Stimulated activated CD4-positive, alpha-beta T cell treated with anti-CD3 and anti-CD28 coated beads, Interleukin-4, amount 100 ng/mL, for 4 hours (primary cell): ENCODE measurements at places on chromosomes 12 and 14.

- no peak for DNase-seq
These were observed 479.8 kb upstream of the USP15 start for GRCh38 chr12:61780435-61780834.

- DNase-seq: no peak
These were observed 58.7 kb downstream of the TRAF3 start for GRCh38 chr14:102835959-102836358.

DNA sequence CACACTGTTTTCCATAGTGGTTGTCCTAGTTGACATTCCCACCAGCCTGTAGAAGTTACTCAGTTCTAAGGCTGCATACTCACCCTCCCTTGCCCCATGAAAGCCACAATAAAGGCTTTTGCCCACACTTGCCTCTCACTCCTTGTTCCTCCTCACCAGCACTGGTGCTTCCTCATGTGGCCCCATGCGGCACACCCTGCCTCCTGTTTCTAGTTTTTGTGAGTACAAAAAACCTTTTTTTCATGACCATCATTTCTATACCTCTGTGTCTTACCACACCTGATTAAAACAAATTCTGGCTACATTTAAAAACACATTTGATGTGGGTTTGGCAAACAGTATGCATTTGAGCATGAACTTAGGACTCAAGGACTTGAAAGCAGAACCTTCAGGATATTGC is 40.7 kb upstream of the RIN3 start:
- DNase-seq: no peak

DNA sequence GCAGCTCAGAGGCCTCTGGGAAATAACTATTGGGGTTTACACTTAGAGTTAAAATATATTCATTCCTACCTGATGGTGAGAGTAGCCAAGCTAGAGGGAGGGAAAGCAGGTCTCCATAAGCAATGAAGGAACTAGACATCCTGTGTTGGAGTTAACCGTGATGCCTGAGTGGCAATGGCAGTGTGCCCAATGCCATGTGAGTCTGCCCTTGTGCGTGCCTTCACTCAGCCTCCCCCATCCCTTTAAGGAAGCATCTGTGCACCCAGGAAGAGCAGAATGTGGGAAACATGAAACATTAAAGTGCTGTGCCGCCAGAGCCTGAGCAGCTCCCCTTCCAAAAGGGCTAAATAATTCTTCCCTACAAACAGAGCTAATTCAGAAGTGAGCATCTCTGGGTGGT is 76.3 kb downstream of the COX16 start:
- no peak for DNase-seq

- no peak for DNase-seq
These were observed 216.7 kb downstream of the NUAK1 start for GRCh38 chr12:105921872-105922669.

- no peak for DNase-seq
These were observed 10.8 kb downstream of the TMEM52B start for GRCh38 chr12:10189653-10190052.

DNA sequence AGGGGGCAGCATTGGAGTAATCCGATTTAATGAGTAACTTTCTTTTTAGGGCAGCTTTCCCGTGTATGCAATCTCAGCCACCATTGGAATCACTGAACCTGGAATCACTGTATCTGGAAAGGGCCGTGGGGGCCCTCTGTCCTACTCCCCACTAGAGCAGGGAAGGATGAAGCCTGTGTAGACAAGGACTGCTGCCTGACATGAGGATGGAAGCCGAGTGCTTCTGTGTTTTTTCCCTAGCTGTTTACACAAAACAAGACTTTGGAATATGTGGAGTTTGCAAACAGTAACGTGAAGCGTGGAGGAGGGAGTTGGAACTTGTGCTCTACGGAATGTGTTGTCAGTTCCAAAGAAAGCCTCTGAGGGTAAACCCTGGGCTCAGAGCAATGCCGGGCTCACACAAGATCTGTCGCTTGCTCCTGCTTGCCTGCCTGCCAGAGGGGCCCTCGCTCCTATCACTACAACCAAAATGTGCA is 32.4 kb upstream of the HDAC7 start:
- DNase-seq: no peak

DNA sequence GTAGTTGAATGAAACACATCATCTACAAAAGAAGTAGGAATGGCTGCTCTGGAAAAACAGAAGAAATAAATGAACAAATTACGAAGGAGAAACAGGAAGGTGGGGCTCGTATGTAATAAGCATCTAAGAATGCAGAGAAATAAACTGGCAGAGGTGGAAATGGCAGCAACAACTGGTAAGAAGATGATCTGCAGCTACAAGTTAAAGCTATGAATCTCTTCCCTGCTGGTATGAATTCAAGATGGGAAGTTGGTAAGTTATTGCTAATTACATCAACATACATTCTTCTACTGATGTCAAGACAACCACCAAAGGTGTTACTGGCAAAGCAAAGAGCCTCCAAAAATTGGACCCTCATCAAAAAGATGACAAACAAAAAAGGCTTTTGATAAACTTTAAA is 59.8 kb downstream of the HECTD4 start:
- DNase-seq: no peak

GRCh38 chr12:111754671-111755070 is 12.1 kb upstream of the ALDH2 start:
- DNase-seq: no peak

- no peak for DNase-seq
These were observed 27.4 kb upstream of the STON2 start for GRCh38 chr14:81427348-81428058.

DNA sequence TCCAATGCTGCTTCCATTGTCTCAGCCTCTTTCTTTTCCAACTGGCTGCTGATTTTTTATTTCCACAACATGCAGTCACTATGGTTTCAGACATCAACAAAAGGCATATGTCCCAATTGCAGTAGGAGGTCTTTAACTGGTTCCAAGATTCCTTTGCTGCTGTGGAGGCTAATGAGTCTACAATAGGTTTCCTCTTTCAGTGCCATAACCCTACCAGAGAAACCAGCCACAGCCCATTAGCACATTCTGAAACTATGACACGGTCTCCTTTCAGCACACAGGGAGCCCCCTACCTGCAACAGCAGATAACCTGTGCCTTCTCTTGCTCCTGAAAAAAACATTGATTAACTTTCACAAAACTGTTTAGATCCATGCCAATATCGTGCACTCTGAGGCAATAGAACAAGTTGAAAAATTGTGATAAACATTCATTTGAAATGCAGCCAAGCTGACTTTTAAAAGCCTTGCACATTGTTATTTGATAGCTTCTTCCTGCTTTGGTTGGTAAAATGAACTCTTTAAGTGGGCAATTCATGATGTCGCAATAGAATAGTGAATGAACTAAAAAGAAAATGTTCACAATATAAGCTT is 32.4 kb downstream of the PLEKHG7 start:
- no peak for DNase-seq

DNA sequence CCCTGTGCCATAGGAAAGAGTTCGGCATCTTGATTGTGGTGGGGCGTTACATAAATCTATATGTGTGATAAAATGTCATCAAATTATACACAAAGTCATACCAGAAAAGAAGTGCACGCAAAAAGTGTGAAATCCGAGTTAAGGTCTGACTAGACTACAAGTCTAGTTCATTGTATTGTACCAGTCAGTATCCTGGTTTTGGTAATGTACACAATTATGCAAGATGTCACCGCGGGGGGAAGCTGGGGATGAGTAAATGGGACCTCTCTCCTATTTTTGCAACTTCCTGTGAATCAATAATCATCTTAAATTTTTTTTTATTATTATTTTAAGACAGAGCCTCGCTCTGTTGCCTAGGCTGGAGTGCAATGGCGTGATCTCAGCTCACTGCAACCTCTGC is 43.2 kb upstream of the BCL11B start:
- no peak for DNase-seq

DNA sequence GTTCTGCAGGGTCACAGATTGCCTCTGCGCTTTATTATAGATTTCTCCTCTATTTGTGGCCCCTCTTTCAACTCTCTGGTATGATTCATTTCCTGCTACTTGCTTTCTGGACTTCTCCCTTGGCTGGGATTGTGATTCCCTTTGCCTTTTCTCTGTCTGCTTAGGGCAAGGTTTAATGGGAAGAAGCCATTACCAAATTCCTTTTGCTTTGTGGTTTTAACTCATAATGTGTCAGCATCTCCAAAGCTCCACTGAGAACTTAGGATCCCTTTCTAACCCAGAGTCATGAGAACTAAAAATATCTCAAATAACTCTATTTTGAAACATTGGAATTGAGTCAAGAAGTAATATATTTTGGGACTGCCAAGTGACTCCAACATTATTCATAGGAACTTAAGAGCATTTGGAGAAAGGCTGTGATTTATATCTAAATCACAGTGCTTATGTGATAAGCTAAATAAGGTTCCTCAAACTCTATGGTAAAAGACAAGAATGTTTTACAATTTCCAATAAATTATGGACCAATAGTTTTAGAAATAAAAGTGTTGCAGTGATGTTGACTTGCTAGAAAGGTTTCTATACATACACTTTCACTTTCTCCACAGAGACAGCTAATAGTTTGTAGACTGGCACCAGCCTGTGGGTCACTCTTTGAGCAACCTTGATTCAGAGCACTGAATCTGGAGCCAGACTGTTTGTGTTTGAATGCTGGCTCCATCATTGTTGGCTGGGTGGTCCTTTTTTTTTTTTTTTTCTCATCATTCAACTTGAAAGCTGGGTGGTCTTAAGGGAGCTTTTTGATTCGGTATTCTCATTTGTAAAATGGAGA is 93.9 kb downstream of the DACT1 start:
- no peak for DNase-seq

DNA sequence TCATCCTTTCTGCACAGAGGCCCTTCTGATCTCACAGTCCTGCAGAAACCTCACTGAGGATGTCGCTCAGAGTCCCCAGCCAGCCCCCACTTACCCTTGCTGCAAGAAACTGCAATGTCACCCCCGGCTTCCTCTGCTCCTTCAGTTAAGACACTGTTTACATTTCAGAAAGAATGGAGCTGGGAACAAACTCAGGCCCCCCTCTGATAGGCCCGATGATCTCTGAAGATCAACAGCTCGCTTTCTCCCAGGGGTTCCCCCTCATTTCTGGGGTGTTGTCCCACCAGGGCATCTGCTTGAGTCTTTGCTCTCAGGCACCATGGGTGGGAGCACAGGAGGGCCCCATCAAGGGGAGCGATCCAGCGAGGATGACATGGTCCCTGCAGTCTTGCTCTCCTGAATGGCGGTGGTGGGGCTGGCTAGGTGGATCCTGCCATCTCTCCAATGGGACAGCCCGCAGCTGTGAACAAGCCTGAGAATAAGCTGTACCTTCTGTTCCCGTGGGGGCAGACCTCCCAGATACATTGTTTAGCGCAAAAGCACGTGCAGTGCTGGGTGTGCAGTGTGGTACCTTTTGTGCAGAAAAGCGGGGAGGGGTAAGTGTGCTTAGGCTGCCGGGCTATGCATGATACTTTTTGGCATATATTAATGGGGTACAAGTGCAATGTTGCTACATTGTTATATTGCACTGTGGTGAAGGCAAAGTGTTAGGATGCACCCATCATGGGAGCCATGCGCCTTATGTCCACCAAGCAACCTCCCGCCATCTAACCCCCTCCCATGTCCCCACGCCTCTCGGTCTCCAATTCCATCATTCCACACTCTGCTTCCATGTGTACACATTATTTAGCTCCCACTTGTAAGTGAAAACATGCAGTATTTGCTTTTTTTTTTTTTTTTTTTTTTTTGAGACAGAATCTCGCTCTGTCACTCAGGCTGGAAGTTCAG is 6.7 kb upstream of the NCOR2 start:
- no peak for DNase-seq

DNA sequence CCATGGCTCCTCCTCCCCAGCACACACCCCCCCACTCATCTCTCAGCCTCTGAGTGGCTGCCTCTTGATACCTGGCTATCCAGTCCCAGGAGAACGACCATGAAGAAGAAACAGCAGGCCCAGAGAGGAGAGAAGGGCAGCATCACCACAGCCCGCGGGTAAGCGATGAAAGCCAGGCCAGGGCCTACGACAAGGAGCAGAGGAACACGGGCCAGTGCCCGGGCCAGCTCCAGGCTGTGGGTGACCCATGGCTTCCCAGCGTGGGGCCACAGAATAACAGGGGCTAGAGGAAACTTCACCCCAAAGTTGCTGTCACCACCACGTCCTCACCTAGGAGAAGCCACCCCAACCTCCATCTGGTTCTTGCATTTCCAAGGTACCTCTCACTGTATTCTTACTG is 10.4 kb upstream of the SLC6A12 start:
- no peak for DNase-seq

DNA sequence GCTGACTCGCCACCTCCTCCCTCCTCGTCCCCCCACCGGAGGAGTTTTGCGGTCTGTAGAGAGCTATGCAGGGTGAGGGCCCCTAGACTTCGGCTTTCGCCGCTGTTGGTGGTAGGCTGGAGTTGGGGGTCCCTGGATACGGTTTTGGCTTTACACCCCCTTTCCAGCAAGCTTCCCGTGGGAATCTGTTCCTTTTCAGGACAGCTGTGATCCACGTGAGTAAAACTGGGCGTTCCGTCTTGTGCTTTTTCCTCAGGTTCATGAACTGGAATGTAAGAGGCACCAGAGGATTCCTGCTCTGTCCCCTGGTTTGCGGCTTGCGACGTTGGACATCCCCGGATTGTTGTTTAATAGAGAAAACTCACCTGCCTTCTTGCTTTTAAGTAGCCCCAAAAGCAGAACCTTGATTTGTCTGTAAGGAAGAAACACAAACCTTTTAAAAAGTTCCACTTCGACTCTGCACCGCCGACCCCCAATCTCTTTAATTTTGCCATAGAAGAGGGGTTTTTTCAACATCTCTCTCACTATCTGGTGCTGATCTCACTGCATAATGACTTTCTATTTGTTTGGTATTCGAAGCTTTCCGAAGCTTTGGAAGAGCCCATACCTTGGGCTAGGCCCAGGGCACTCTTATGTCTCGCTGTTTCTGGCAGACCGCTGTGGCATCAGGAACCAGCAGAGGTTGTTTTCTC is 490 bp downstream of the PRORP start:
- DNase-seq: no peak

DNA sequence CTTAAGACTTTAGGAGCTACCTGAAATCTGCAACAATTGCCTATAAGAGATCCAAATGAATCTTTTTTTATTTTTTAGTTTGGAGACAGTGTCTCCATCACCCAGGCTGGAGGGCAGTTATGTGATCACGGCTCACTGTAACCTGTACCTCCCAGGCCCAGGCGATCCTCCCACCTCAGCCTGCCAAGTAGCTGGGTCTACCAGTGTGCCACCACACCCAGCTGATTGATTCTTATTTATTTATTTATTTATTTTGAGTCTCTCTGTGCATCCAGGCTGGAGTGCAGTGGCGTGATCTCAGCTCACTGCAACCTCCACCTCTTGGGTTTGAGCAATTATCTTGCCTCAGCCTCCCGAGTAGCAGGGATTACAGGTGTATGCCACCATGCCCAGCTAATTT is 26.1 kb downstream of the STK38L start:
- no peak for DNase-seq

- DNase-seq: no peak
These were observed 17.0 kb upstream of the MIS18BP1 start for GRCh38 chr14:45270031-45270430.

GRCh38 chr12:7695566-7696197 is at the start of gene GDF3:
Gene GDF3 (minus strand): TSS chr12:7695775. CDS start chr12:7695728, 47 bp downstream.
- no peak for DNase-seq

DNA sequence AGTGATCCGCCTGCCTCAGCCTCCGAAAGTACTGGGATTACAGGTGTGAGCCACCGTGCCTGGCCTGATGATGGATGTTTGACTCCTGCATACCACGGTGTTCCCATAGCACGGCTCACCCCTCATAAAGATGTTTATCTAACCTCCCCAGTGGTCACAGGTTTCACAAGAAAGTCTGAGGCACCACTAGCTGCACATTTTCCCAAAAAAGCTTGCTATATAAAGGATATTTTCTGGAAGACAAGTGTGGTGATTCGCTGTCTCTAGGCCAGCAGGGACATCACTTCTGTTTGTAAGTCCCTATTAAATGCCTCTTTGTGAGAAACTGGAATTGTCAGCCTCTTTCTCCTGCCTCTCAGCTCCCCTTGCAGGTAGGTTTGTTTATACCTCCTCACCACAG is 18.3 kb downstream of the PLEK2 start:
- DNase-seq: no peak
